ENCODE measurements at places on chromosomes 2 and 18. TPM values are rescaled to one million over a fixed set of nuclear protein-coding genes. Genes with fewer than 3 reads are reported as not detected.

GRCh38 chr2:213958086-213958485 lies 452.8 kb upstream of the VWC2L start:
- no peak overlapping the region for H3K4me3 ChIP-seq
- DNase-seq: no peak
- no peaks in the 10 kb centered on the region for H3K4me1 ChIP-seq
- no peaks in the 10 kb centered on the region for H3K36me3 ChIP-seq
- no peaks in the 10 kb centered on the region for H3K27me3 ChIP-seq
- H3K27ac ChIP-seq: no peak overlapping the region

GRCh38 chr2:33014268-33014667 lies 67.5 kb downstream of the LTBP1 start:
- H3K4me3 ChIP-seq: no peak overlapping the region
- no peaks in the 10 kb centered on the region for H3K36me3 ChIP-seq
- no peak overlapping the region for H3K27ac ChIP-seq
- H3K27me3 ChIP-seq: no peaks in the 10 kb centered on the region
- no peaks in the 10 kb centered on the region for H3K4me1 ChIP-seq

GRCh38 chr18:45839414-45840395 lies 14.2 kb downstream of the SIGLEC15 start:
- H3K27ac ChIP-seq: no peak overlapping the region
- no peak overlapping the region for H3K4me3 ChIP-seq
- peaks cover 17% of the 10 kb centered on the region for H3K4me1 ChIP-seq
- H3K27me3 ChIP-seq: peaks cover 49% of the 10 kb centered on the region
- H3K36me3 ChIP-seq: peaks cover 3% of the 10 kb centered on the region

DNA sequence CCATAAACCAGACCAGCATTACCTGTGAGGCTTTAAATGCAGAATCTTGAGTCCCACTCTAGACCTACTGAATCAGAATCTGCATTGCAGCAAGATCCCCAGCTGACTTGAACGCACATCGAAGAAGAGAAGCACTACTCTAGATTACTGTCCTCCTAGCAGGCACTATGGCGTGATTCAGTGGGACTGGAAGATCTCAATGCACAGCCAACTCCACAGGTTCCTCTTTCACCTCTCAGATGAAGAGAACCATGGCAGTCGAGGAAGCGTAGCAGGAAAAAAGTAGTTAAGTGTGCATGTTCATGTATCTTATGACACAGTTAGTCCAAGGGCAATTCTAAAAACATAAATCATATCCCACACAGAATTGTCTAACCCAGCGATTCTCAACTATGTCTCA lies 97.4 kb downstream of the STK39 start:
- H3K4me3 ChIP-seq: no peak overlapping the region
- no peak for DNase-seq
- H3K27ac ChIP-seq: no peak overlapping the region
- H3K4me1 ChIP-seq: no peaks in the 10 kb centered on the region

DNA sequence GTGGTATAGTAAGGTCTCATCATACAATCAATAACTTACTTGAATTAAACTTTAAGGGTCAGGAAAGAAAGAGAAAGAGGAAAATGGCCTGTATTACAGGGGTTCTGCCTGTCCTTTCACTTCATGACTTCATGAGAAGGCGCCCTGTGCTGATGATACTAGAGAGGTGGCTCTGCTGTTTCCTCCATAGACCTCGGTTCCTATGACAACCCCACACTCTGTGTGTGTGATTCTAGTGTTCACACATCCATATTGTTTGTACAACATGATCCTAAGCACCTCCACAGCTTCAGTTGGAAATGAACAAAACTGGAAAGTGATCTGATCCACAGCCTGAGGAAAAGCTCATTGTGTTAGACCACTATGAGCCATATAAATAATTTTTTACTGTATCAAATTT lies 7.0 kb upstream of the REEP1 start:
- no peak overlapping the region for H3K4me3 ChIP-seq
- H3K27ac ChIP-seq: no peak overlapping the region
- H3K27me3 ChIP-seq: peaks cover 3% of the 10 kb centered on the region
- no peak for DNase-seq
- H3K36me3 ChIP-seq: no peaks in the 10 kb centered on the region

- peaks cover 8% of the 10 kb centered on the region for H3K36me3 ChIP-seq
- H3K27ac ChIP-seq: peak overlapping the region; percentile 97
- H3K4me3 ChIP-seq: peak overlapping the region; percentile 86
- H3K27me3 ChIP-seq: no peaks in the 10 kb centered on the region
- H3K4me1 ChIP-seq: peaks cover 13% of the 10 kb centered on the region
Observed at GRCh38 chr2:23926290-23926749, 603 bp downstream of the ATAD2B start.

- no peaks in the 10 kb centered on the region for H3K27me3 ChIP-seq
- H3K4me3 ChIP-seq: no peak overlapping the region
- no peak overlapping the region for H3K27ac ChIP-seq
- peaks cover 16% of the 10 kb centered on the region for H3K4me1 ChIP-seq
- peak; percentile 59 for DNase-seq
Observed at GRCh38 chr18:44715842-44716241, 35.2 kb downstream of the SETBP1 start.

- peaks cover 2% of the 10 kb centered on the region for H3K36me3 ChIP-seq
- no peaks in the 10 kb centered on the region for H3K27me3 ChIP-seq
- DNase-seq: no peak
- no peak overlapping the region for H3K4me3 ChIP-seq
- peaks cover 34% of the 10 kb centered on the region for H3K4me1 ChIP-seq
Observed at GRCh38 chr2:159208438-159208837, 78.1 kb downstream of the WDSUB1 start.

DNA sequence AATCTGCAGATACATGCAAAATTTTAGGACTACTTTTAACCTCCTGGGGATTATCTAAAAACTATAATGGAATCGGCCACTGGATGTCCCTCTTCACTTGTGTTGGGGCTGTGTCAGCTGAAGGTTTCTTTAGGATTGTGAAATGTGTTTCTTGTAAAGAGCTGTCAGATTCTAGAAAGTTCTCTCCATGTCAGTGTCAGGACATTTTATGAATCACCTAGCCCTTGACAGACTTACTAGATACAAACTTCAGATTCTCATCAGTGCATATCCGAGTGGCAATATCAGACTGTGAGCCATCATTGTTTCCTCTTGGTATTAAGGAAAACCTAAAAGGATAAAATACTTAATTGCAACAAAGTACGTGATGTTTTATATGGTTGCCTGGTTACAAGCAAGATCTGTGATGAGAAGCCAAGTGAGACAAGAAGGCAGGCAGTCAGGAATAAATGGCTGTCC lies 107.3 kb downstream of the CPS1 start:
- H3K4me3 ChIP-seq: no peak overlapping the region
- H3K27me3 ChIP-seq: no peaks in the 10 kb centered on the region

DNA sequence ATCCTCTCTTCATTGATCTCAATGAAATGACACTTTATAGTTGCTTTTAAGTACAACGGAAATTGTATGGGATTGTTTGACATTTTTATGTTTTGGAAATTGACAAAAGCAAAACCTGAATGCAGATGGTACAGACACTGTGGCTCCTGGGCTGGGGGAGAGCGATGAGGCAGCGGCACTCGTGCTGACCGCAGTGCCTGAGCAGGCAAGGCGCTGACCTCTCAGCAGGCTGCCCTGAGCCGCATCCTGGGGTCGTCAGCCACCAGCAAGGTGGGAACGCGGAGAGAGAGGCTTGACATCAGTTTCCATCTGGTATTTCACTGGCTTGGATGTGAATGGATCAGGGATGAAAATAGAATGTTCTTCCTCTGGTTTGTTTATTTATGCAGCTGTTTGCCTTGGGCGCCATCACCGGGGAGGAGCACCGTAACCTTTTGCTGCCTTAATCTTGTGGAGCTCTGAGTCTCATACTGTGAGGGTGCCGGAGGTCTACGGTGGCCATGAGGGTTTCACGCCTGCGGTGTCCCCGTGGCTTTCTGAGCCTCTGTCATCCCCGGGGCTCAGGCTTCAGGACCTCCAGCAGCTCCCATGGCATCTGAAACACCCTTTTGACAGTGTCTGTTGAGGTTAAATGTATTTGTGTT lies 94.8 kb upstream of the TPO start:
- no peak for DNase-seq
- no peak overlapping the region for H3K27ac ChIP-seq
- H3K4me3 ChIP-seq: no peak overlapping the region
- peaks cover 5% of the 10 kb centered on the region for H3K4me1 ChIP-seq
- no peaks in the 10 kb centered on the region for H3K27me3 ChIP-seq

DNA sequence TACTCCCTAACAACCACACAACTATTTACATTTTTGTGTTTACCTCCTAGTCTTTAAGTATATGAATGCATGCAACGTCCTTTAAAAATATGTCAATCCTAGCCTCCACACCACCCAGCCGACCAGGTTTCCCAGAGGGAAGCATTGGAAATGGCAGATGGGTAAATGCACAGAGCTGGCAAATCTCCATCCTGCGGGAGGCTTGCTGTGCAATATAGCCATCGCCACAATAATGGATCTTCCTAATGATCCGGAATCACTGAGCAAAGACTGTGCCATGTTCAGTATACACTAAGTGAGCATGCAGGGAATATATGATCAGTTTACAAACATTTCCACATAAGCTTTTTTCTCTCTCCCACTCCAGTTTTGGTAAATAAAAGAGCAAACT lies 131.8 kb downstream of the NEDD4L start:
- no peak overlapping the region for H3K27ac ChIP-seq
- H3K4me1 ChIP-seq: peaks cover 27% of the 10 kb centered on the region
- no peak overlapping the region for H3K4me3 ChIP-seq
- H3K36me3 ChIP-seq: peaks cover 6% of the 10 kb centered on the region
- H3K27me3 ChIP-seq: no peaks in the 10 kb centered on the region

- H3K27me3 ChIP-seq: no peaks in the 10 kb centered on the region
- H3K4me1 ChIP-seq: no peaks in the 10 kb centered on the region
- H3K27ac ChIP-seq: no peak overlapping the region
- no peak overlapping the region for H3K4me3 ChIP-seq
- H3K36me3 ChIP-seq: no peaks in the 10 kb centered on the region
Observed at GRCh38 chr18:67742954-67743353, 226.4 kb upstream of the DSEL start.

DNA sequence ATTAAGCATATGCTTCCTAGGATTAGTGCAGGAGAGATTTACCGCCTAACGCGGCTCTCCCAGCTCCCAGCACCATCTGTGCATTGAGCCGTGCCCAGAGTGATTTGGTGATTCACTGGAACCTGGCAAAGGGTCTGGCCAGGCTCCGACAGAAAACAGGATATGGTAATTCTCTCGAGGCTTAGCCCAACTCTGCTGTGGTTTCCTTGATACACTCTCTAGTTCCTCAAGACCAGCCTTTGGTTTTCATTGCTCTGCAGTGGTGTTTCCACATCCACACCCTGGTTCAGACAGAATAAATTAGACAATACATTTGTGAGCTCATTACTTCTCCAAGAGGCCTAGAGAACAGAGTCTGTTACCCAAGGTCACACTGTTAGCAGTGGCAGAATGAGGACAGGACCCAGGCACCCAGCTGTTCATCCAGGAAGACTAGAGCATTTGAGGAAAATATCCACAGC lies 23.0 kb upstream of the SMAD2 start:
- no peak overlapping the region for H3K27ac ChIP-seq
- no peaks in the 10 kb centered on the region for H3K4me1 ChIP-seq
- no peak overlapping the region for H3K4me3 ChIP-seq
- H3K27me3 ChIP-seq: no peaks in the 10 kb centered on the region
- DNase-seq: no peak

DNA sequence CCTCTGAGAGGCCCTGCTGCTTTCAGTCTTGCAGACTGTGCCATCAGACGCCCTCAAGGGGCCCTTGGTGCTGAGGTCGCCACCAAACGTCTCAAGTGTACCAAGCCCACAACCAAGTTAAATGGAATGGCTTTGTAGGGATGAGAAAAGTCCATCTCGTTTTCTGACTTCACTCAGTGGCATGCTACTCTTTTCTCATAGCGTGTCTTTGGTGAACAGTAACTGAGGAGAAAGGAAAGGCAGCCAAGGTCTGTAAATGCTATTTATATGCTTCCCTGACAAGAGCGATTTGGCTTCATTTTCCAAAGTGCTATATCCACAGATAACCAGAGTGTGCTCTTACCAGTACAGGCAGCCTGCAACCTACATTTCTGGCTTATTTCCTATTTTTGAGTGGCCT lies 123.0 kb downstream of the MTX2 start:
- no peaks in the 10 kb centered on the region for H3K27me3 ChIP-seq
- DNase-seq: peak; percentile 40
- peaks cover 3% of the 10 kb centered on the region for H3K4me1 ChIP-seq
- no peak overlapping the region for H3K27ac ChIP-seq
- no peaks in the 10 kb centered on the region for H3K36me3 ChIP-seq

GRCh38 chr2:26086779-26087178 lies 52.9 kb downstream of the RAB10 start:
- H3K27me3 ChIP-seq: no peaks in the 10 kb centered on the region
- no peaks in the 10 kb centered on the region for H3K36me3 ChIP-seq
- no peak overlapping the region for H3K27ac ChIP-seq

GRCh38 chr18:13431886-13432285 lies 213.3 kb downstream of the LDLRAD4 start:
- H3K36me3 ChIP-seq: peaks cover 4% of the 10 kb centered on the region
- no peak for DNase-seq
- H3K4me3 ChIP-seq: no peak overlapping the region
- no peaks in the 10 kb centered on the region for H3K27me3 ChIP-seq
- no peak overlapping the region for H3K27ac ChIP-seq
- peaks cover 11% of the 10 kb centered on the region for H3K4me1 ChIP-seq

DNA sequence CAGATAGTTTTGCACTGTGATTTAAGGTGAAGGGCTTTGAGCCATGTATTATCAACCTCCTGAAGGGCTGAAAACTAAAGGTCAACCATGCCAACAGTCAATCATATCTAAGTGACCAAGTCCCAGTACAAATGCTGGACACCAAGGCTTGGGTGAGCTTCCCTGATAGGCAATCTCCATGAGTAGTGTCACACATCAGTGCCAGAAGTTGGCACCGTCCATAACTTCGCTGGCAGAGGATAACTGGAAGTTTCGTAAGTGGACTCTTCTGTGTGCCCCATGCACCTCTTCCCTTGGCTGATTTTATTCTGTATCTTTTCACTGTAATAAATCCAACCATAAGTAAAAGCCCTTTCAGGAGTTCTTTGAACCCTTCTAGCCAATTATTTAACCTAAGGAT lies 13.2 kb downstream of the REV1 start:
- no peak overlapping the region for H3K4me3 ChIP-seq
- no peaks in the 10 kb centered on the region for H3K27me3 ChIP-seq
- H3K4me1 ChIP-seq: no peaks in the 10 kb centered on the region
- H3K27ac ChIP-seq: no peak overlapping the region

- H3K27ac ChIP-seq: no peak overlapping the region
- peaks cover 4% of the 10 kb centered on the region for H3K4me1 ChIP-seq
- peaks cover 17% of the 10 kb centered on the region for H3K36me3 ChIP-seq
Observed at GRCh38 chr2:231727621-231728020, 19.3 kb downstream of the PTMA start.

DNA sequence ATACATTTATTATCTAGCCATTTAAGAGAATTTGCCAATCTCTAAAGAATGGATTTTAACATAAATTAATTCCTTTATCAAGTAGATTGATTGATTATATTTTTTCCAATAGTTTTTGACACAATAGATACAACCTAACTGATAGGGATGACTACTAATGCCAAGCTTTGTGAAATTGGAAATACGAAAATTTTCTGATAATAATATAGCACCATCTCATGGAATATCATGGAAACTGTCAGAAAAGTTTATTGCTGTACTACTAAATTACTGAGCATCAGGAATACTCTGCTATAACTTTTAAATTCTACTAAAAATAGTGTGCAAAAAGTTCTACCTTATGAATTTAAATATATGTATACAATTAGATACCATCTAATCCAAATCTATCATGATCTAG lies 101.8 kb upstream of the MAP2 start:
- H3K4me1 ChIP-seq: no peaks in the 10 kb centered on the region
- no peak overlapping the region for H3K4me3 ChIP-seq
- DNase-seq: no peak
- no peak overlapping the region for H3K27ac ChIP-seq
- no peaks in the 10 kb centered on the region for H3K36me3 ChIP-seq

ABCG8 gene
- total RNA-seq: 1.1 TPM

CRYBA2 gene
- total RNA-seq: not detected

SPEG gene
- 20.8 TPM for total RNA-seq

FBLN7 gene
- 6.0 TPM for total RNA-seq

KYNU gene
- 2.4 TPM for total RNA-seq

OXER1 gene
- total RNA-seq: 0.50 TPM

All from spinal cord (tissue), 10 donors.